ENCODE measurements at places on chromosomes 5 and 9.

GRCh38 chr9:33924978-33925797 is 108.2 kb downstream of the UBE2R2 start:
- DNase-seq = no peak

DNA sequence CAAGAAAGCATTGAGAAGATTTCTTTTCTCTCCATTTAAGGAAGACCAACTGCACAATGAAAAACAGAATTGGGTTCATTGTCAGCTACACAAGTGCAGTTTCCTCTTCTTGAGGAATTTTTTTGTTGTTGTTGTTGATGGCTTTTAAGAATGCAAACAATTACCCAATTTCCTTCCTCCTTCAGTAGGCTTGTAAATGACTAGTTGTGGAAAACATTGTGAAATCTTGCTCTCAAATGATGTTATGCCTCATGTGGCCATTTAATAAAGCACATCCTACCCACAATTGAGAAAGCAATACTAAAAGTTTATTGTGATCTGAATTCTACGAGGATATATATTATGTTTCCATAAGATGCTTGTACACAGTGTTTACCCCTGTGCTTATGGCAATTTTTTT is 171.6 kb downstream of the FAM174A start:
- DNase-seq = peak; percentile 77

GRCh38 chr5:8828596-8829322 is 717.1 kb downstream of the SEMA5A start:
- DNase-seq = no peak

DNA sequence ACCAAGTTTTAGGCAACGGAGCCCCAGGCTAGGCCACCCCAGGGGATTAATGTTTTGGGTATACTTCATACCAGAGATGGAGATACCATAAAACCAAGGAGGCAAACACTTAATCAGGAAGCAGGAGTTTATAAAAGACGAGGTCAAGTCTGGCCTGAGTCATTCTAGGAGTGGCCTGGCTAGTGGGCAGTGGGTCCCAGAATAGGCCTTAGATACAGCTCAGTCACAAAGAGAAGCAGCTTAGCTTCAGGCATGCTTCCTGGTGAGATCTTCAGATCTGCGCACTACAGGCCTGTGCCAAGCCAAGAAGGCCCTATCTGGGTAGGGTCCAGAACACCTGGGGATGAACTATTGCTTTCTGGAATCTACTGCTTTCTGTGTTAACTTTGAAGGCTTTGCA is 20.6 kb upstream of the NR5A1 start:
- DNase-seq = no peak

GRCh38 chr5:92652756-92653155 is 928.3 kb downstream of the NR2F1-AS1 start:
- no peak for DNase-seq

DNA sequence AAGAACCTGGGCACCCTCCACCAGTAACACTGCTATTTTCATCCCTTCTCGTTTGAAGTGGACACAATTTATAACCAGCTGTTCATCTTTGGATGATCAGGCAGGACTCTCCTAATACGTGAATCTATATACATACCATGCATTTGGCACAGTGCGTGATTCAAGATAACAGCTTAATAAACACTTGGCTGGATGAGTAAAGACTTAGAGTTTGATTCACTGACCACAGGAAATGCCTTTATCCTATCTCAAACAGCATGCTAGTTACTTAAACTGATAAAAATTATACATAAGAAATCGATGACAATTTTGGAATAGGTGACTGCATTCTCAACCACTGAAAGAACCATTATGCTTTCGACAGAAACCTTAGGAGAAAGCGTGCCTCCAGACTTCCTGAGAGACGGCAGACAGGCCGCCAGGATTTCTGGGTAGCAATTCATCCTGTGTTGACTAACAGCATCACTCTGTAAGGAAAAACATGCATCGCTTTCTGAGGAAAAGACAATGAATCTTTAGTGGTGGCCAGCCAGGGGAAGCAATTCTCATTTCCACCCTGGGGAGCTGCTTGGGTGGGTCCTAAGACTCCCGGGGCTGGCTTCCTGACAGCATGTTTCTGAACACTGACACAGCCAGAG is 9.7 kb downstream of the MRPL36 start:
- DNase-seq = no peak

- DNase-seq = no peak
Observed at GRCh38 chr5:15598294-15598902, 98.4 kb downstream of the FBXL7 start.

GRCh38 chr9:85466834-85467233 is 274.9 kb downstream of the AGTPBP1 start:
- DNase-seq = no peak

DNA sequence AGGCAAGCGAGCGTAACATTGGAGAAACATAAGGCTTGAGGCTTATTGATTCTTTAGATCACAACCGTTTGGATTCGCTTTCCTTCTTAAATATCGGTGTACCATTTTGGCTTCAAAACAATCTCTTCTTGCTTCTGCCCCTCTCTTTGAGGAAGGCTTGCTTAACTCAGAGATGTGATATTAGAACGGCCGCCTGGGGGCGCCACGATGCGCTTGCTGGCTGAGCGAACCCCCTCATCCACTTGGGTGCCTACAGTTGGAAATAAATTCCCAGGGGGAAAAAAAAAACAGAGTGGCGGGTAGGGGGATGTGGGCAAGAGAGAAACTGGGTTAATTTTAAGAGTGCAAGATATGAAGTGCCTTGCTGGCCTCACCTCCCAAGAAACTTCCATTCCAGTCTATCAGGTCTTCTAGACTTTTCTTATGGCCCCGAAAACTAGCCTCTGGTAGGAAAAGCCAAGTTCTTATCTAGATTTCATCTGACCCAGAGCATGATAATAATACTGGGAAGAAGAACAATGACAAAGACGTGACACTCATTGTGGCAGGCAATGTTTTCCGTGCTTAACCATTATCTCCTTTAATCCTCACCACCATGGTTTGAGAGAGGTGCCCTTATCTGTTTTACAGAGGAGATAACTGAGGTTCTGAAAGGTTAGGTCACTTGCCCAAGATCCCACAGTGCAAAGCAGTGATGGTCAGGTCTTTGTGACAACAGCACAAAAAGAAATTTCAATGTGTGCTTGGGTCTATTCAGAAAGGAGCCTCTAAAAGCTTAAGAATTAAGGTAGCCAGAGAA is 115.8 kb downstream of the DPYSL3 start:
- DNase-seq = no peak

- DNase-seq = no peak
Observed at GRCh38 chr5:155620821-155621410, 607.4 kb downstream of the KIF4B start.

DNA sequence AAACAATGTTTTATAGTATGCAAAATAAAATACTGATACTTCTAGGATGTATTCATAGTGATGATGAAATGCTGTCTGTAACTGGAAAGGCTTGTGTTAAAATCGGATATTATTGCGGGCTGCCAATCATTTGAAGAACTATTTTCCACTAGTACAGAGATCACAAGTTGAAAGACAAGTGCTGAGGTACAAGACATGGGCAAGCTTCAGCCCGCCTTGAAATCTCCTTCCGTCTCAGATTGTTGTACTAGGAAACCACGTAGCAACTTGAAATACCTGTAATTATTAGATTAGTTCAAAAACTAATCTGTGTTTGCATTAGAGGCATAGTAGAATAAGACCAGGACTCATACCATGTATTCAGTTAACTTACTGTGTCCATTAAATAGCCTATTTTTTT is 218.2 kb downstream of the ARHGEF28 start:
- no peak for DNase-seq

DNA sequence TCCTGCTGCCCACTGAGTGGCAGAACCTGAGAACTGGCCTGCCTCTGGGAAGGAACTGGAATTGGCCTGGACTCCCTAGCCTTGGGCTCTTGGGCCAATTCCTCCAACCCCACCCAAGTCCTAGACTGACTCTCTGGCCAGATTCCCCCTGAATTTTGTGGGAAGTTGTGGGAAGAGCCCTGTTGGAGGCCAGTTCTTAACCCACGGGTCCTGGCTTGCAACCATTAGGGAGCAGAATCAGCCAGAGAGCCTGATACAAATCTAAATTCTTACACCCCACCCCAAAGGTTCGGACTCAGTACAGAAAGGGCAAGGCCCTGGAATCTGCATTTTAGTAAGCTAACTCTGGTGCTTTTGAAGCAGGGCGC is 125.3 kb upstream of the SLC25A48 start:
- no peak for DNase-seq

- no peak for DNase-seq
Observed at GRCh38 chr5:174616036-174616435, 108.3 kb upstream of the MSX2 start.

- DNase-seq = peak; percentile 73
Observed at GRCh38 chr9:5438301-5439162, 807 bp upstream of the PLGRKT start.

DNA sequence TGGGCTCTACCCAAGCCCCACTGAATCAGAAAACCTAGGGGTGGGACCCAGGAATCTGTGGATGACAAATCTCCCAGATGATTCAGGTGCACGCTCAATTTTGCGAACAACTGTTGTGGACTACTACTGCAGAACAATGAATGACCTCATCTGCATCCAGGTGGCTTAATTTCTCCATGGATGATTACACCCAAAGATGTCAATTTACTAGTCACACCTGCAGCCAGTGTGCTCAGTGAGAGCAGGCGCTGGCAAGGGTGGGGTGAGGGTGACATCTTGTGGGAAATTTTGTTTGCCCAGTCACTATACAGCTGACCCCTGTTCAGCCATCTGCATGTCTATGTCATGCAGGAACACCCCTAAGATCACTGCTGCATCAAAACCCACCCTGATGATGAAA is 118.2 kb downstream of the ENTREP1 start:
- DNase-seq = no peak

DNA sequence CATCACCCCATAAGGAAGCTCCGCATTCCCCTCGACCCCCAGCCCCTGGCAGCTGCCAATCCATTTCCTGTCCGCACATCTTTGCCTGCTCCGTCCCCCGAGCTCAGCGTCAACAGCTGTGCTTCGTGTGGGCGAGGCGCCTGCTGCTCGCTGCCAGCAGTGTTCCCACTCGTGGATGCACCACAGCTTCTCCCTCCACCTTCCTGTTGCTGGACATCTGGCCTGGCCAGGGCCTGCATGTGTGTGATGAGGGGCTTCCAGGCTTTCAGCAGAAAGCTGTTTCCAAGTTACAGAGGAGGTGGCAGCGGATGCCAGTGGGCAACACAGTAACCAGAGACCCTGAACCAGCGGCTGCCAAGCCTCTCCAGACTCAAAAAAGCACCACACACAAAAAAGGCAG is 86.0 kb downstream of the PRRT1B start:
- no peak for DNase-seq

DNA sequence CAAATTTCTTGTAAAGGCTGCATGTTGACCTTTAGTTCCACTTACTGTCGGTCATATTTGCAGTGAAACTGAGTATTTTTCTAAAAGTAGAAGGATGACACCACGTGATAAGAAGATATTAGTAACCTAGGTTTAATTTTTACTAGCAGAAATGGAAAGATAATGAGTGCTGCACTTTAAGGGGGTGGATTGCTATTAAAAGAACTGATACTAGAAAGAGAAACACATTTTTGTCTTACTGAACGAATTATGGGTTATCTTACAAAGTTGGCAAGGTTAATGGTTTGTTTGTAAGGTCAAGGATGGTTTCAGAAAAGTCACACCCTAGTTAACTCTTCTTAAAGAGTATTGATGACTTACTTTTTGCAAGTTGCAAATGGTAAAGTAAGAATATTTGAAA is 2.4 kb downstream of the MACIR start:
- no peak for DNase-seq

DNA sequence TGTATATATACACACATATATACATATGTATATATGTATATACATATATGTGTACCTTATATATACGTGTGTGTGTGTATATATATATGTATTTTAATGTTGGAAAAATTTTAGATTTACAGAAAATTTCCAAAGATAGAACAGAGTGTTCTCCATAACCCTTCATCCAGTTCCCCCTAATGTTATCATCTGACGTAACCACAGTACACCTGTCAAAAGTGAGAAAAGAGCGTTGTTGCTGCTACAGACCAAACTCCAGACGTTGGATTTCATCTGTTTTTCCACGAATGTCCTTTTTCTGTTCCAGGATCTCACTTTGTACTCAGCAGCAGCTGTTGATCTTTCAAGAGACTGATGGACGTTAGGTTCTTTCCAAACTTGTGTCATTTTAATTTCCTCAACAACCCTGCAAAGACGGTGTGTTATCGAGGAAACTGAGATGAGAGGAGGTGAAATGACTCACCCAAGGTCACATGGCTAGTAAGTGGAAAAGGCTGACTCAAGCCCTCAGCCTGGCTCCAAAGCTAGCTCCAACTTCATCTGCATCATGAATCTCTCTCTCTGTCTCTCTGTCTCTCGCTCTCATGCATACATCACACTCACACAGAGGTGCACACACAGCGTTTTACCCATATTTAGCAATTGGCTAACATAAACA is 17.0 kb upstream of the NTNG2 start:
- DNase-seq = peak; percentile 59

DNA sequence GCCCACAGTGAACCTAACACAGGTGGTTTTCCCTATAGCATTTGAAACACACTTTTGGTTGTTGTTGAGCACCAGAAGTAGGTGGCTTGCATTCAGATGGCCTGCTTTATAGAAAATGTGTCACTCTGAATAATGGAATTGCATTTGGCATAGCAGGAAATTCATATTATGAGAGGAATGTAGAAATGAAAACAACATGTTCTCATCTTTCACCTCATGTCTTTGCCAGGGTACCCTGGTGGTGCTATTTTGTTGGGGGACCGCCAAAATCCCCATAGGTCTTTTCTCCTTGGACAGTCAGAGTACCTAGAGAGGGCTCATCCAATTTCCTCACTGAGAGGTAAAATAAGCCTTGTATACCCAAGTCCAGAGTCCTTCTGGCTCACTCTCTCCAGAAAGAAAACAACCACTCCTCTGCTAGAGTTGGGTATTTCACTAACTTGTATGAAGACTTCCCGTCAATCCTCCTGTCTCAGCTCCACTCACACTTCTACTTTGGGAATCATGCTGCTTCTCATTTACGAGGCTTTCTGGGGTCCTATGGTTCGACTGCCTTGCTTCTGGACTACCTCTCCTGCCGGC is 67.4 kb downstream of the MRPS27 start:
- DNase-seq = no peak

- no peak for DNase-seq
Observed at GRCh38 chr5:29758986-29759421, 1434.5 kb upstream of the CDH6 start.

- DNase-seq = no peak
Observed at GRCh38 chr5:54990841-54991258, 5.5 kb upstream of the ESM1 start.

DNA sequence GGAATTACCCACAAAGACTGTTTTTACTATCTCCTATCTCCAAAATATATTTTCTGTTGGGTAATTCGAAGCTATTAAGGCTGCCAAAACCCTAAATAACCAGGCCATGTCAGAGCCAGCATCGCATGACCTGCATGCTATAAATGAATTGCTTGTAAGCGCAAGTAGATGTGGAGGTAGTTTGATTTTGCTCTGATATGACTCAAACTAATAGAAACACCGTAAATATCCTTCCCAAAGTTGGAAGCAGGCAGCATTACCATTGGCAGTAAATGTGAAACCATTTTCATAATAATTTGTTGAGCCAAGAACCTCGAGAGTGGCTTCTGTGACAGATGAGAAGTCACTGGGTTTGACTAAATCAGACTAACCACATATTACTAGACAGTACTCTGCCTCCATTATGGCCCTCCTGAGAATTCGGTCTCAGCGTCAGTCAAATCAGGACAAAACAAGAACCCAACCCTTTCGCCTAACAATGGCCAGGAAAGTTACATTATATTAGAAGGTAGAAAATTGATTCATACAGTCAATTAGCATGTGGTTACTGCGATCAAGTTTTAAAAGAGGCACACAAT is 289.8 kb downstream of the SPOCK1 start:
- no peak for DNase-seq

Measured in suppressor macrophage treated with lipopolysaccharide for 1 hour (primary cell).